Stimulated activated CD8-positive, alpha-beta memory T cell treated with anti-CD3 and anti-CD28 coated beads, Interleukin-4, amount 100 ng/mL, for 1 hour (primary cell): ENCODE measurements at places on chromosomes 5 and 9.

DNA sequence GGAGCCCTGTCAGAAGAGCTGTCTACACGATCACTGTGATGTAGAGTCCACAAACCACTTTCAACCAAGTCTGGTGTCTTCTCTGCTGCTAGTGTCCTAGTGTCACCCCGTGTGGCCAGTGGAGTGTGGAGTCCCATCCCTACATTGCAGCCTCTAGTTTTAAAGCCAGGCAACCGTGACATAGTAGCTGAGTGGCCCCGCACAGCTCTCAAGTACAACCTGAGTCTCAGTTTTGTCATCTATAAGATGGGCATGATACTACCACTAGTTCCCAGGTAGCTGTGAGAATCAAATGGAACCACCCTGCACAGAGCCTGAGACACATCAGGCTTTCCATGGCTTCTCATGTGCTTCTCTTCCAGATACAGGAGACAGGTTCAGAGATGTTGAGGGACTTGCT lies 43.2 kb upstream of the AKNA start:
- DNase-seq: no peak

DNA sequence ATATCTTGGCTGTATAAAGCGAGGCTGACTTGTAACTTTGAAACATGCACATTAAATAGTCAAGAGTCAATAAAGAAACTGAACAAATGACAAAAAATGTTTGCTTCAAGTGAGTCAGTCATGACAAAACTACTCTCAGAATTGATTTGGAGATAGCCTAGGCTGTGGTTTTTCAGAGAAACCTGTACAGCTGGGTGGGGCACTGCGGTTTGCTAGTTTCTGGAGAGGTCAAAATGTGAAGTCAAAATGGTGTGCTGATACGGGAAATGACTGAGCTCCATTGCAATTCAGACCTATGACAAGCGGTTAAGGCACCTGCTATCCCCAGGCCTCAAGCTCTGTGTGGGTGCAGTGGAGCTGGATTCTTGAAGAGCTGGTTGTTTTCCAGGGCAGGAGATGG lies 10.3 kb upstream of the CD180 start:
- DNase-seq: peak; percentile 21

- DNase-seq: no peak
Observed at GRCh38 chr9:71725590-71726338, 42.5 kb downstream of the CEMIP2 start.

DNA sequence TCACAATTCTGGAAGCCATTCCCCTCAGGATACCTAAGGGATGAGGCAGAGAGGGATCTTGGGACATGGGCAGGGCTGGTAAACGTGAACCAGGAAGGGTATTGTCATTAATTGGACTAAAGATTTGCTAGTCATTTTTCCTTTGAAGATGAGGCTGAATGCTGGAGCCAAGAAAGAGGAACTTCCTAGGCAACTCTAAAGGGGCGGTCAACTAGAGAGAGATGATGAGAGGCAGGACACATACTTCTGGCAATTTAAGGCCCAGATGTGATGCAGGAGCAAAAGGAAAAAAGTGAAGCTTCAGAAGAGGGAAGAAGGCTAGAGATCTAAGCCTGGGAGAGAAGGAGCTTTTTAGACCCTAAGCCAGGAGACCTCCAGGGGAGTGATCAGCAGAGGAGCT lies 5.6 kb downstream of the GBA2 start:
- DNase-seq: no peak

DNA sequence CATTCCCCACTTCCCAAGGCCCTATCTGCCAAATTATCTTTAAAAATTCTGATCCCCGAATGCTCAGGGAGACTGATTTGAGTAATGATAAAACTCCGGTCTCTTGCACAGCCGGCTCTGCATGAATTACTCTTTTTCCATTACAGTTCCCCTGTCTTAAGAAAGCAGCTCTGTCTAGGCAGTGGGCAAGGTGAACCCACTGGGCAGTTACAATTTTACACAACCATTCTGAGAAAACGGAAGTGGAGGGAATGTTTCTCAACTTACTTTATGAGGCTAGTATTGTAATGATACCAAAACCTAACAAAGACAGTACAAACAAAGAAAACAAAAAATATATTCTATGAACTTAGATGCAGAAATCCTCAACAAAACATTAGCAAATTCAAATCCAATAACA lies 100.0 kb downstream of the MCTP1 start:
- DNase-seq: no peak

- DNase-seq: no peak
Observed at GRCh38 chr5:36393656-36394428, 92.1 kb upstream of the RANBP3L start.

GRCh38 chr5:65102976-65103711 lies 334.4 kb downstream of the CWC27 start:
- peak; percentile 18 for DNase-seq

DNA sequence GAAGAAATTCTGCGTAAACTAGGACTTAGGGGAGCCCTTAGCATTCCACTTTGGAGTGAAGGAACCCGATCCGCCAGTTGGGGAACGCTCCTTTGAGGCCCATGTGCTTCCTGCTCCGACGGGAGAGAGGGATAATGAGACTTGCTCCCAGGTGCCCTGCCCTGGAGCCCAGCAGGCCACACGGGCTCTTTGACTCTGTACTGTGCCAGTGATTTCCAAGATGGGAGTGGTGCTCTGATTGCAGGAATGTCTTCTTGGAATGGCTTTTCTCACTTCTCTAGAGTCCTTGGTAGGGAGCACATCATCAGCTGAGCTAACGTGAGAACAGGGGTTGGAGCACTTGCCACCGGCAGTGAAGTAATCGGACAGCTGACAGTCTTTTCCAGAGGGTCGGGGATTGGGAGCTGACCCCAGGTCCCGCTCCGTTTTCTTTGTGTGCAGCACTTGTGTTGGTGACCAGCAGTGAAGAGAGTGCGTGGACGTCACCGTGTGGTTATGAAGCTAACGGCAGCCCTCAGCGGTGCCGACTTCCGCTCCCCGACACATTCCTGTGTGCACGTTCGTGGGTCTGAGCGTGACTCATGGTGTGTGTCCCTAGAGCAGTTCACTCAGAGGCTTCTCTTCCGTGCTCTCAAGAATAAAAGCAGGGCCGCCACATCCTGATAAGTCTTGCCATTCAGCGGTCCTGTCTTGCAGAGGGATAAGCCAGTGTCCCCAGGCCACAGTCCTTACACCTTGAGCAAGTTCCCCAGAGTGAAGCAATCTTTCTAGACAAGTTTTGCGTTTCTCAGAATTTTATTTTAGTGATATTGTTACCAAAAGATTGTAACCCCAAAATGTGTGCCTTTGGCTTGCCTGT lies 25.6 kb downstream of the ABL1 start:
- no peak for DNase-seq

- DNase-seq: no peak
Observed at GRCh38 chr5:74992791-74993190, 59.6 kb downstream of the GCNT4 start.

GRCh38 chr5:101067429-101067828 lies 164.3 kb upstream of the ST8SIA4 start:
- no peak for DNase-seq

DNA sequence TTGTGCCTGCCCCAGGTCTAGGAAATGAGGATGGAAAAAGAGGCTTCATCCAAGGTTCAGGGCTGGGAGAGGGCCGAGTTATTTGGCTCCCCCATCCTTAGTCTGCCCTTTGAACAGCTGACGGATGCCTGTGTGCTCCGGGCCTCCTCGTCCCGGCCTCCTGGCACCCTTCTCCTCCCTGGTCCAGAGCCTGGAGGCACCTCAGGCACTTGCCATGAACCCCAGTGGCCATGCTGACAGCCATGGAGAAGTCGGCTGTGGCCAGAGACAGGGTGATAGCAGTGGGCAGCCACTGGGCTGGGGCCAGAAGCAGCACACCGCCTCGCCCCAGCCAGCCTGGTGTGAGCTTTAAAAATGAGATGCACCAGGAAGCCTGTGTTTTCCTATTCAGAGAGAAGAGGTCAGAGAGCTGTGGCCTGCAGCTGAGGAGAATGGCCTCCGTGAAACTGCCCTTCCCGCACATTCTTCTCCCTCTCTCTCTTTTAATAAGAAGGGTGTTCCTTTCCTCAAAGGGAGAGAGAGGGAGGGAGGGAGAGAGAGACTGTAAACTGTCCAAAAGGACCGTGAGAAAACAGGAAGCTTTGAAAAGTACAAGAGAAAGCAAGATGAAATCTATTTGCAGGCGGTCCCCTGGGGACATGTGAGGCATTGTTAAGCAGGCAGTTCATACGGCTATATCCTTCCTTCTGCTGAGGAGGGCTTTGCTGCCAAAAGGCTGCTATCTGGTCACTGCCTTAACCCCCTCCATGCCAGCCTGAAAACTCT lies 55.3 kb downstream of the ZNF366 start:
- DNase-seq: no peak

DNA sequence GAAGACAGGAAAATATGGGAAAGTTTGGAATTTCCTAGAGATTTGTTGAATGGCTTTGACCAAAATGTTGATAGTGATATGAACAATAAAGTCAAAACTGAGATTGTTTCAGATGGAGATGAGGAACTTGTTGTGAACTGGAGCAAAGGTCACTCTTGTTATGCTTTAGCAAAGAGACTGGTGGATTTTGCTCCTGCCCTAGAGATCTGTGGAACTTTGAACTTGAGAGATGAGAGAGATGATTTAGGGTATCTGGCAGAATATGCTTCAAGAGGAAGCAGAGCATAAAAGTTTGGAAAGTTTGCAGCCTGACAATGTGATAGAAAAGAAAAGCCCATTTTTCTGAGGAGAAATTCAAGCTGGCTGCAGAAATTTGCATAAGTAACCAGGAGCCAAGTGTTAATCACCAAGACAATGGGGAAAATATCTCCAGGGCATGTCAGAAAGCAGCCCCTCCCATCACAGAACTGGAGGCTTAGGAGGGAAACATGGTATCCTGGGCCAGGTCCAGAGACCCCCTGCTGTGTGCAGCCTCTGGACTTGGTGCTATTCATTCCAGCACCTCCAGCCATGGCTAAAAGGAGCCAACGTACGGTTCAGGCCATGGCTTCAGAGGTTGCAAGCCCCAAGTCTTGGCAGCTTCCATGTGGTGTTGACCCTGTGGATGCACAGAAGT lies 114.3 kb upstream of the STARD4 start:
- DNase-seq: no peak

GRCh38 chr5:51987239-51987638 lies 604.0 kb downstream of the ISL1 start:
- no peak for DNase-seq

DNA sequence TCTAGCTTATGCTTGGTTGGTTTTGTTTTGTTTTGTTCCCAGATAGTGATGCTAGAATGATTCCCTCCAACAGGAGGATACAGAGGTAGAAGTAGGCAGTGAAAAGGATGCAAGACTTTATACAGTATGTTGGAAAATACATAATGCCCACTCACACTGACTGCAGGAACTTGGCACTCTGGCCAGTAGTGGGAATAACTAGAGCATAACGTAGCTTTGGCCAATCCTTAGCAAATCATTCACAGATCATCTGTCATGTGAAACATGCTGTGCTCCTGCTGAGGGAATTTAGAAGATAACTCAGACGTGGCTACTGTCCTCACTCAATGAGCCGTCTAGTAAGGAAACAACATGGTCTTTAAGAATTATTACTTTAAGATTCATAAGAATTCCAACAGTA lies 13.5 kb downstream of the CFAP90 start:
- DNase-seq: no peak

DNA sequence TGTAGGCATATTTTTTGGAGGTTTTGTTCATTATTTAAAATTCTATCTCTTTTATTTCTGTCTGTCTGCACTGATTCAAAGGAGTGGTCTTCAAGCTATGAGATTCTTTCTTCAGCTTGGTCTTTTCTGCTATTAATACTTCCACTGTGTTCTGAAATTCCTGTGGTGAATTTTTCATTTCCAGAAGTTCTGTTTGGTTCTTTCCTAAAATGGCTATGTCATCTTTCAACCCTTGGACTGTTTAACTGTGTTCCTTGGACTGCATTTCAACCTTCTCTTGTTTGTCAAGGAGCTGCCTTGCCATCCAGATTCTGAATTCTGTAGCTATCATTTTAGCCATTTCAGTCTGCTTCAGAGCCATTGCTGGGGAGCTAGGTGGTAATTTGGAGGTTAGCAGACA lies 76.3 kb downstream of the CERT1 start:
- DNase-seq: no peak

DNA sequence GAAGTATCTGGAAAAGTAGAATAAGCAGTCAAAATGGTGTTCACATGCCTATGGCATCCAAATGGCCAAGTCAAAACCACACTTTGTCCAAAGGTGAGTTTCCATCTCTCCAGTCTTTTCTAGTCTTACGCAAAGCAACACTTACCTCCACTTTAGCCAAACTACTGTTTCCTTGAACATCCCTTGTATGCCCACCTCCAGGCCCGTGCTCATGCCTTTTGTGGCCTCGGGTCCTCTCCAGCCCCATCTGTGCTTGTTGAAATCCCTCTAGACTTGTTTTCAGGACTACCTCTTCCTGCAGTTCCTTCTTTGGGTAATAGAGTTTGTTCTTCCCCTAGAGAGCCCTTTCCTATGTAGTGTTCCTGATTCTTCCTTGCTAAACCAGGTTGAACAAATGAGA lies 61.0 kb downstream of the ANGPTL2 start:
- no peak for DNase-seq

GRCh38 chr9:107805201-107805600 lies 315.6 kb upstream of the KLF4 start:
- no peak for DNase-seq

- no peak for DNase-seq
Observed at GRCh38 chr9:34479431-34479866, 20.8 kb downstream of the DNAI1 start.

GRCh38 chr9:31847963-31848362 lies 536.5 kb upstream of the ACO1 start:
- no peak for DNase-seq

- DNase-seq: no peak
Observed at GRCh38 chr9:2675834-2676233, 41.5 kb upstream of the KCNV2 start.

- no peak for DNase-seq
Observed at GRCh38 chr5:40507095-40507494, 172.6 kb upstream of the PTGER4 start.

GRCh38 chr9:114287001-114287762 lies 35.7 kb upstream of the ORM1 start:
- DNase-seq: no peak

GRCh38 chr9:18566121-18566520 lies 92.2 kb downstream of the ADAMTSL1 start:
- DNase-seq: no peak

- no peak for DNase-seq
Observed at GRCh38 chr5:156272139-156272538, 54.8 kb upstream of the SGCD start.
